ENCODE measurements at places on chromosomes 1 and 21.

DNA sequence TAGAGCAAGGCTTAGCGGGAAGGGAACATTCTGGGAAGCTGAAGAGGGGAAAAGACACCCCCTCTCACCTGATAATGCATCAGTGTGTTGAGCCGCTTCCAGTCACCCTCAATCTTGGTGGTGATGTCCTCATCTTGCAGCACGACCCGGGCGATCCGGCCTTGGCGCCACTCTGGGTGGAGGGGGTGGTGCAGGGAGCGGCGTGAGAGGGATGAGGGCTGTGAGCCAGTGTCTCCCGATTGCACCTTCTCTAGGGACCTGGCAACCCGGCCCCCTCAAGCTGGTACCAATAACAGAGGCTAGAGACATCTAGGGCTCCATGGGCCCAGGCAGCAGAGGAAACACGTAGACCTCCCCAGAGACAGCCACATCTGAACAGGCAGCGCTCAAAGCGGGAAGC is 127.4 kb upstream of the CD34 start:
- no peak for DNase-seq

DNA sequence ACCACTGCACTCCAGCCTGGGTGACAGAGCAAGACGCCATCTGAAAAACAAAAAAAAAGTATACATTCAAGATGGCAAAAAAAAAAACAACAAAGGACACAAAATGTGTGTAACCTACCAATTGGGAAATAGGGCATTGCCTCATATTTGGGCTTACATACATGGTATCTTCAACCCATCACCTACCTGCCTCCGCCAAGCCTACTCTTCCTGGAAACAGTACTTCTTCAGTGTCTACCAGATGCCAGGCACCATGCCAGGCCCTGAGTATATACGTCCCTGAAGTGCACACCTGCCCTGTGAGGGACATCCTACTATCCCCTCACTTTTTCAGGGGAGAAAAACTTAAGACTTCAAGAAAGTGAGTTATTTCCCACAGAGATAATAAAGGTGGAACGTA is 160.2 kb downstream of the TOMM20 start:
- no peak for DNase-seq

DNA sequence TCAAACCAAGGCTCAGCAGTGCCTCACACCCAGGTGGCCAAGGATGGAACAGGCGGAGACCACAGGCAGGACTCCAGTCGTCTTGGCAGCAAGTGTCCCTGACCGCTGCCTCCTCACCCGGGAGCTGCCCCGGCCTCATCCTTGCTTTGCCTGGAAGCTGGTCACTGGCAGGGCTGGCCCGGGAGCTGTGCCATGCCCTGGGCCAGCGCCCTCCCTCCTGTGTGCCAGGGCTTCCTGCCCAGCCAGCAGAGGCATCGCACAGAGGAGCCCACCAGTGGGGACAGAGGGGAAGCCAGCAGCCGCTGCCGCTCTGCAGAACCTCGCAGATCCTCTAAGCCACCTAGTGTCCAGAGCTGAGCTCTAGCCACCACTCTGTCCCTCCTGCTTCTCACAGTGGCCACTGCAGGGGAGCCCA is 7.8 kb downstream of the CASZ1 start:
- no peak for DNase-seq

GRCh38 chr1:31707711-31708110 is 3.9 kb upstream of the COL16A1 start:
- DNase-seq, result peak; percentile 89

DNA sequence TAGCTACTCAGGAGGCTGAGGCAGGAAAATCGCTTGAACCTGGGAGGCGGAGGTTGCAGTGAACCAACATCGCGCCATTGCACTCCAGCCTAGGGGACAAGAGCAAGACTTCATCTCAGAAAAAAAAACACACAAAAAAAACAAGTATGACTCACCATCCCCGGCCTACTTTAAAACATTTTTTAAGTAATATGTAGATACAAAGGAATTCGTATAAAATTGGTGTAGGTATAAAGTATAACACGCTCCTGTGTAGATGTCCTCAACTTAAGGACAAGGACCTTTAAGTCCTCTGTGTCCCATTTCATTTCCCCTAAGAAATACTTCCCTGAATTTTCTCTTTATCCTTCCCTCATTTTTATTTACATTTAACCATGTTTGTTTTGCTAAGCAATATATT is 73.4 kb upstream of the PKN2 start:
- DNase-seq, result peak; percentile 21

- DNase-seq, result no peak
These were observed 10.4 kb upstream of the IFNAR2 start for GRCh38 chr21:33219300-33219699.

DNA sequence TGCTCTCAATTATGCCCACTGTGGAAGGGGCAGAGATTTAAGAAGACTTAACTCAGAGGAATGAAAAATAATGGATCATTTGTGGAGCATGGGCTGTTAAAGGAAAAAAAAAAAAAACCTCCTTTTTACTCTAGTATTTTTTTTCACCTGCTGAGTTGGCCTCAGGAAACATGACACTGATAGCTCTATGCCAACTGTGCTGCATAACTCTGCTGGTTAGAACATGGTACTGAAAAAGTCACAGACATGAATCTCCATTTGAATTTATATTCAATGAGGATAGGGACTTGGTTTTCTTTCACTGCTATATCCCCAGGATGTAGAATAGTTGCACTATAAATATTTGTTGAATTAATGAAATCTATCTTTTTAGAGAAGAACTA is 86.1 kb upstream of the KIAA0040 start:
- no peak for DNase-seq

GRCh38 chr1:47571952-47572351 is 134.1 kb downstream of the FOXD2 start:
- DNase-seq, result no peak

DNA sequence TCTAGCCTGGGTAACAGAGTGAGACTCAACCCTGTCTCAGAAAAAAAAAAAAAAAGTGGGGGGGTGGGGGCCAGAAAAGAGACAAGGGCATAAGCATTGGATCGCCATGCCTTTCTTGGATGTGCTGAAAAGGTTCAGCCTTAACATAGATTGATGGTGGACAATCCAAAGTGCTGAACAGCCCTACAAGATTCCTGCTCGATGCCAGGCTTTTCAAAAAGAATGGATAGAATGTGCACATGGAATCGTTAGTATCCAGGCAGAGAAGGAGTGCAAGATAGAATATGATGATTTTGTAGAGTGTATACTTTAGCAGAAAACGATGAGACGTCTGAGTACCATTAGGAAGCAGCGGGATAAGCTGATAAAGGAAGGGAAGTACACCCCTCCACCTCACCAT is 10.9 kb upstream of the COA7 start:
- DNase-seq, result no peak

- no peak for DNase-seq
These were observed 17.2 kb upstream of the BEND5 start for GRCh38 chr1:48793863-48794262.

DNA sequence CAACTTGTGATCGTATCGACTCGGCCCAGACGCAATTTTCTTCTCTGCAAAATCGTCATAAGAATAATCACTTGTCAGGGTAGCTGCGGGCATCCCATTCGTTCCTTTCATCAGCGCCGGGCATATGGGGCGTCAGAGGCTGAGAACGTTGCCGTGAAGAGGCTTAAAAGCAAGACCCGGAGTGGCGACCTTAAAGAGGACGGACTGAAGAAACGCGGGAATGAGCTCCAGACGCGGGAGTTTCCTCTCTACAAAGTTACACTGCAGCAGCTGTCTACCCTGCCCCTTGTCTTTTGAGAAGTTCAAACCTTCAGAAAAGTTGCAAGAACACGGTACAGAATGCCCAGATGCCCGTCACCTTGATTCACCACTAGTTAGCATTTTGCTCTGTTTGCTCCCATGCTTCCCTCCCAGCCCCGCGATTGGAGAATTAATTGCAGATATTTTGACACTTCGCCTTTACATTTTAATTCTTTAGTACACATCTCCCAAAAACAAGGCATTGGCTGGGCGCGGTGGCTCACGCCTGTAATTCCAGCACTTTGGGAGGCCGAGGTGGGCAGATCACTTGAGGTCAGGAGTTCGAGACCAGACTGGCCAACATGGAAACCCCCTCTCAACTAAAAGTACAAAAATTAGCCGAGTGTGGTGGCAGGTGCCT is 967 bp downstream of the CENPS start:
- DNase-seq, result peak; percentile 49

DNA sequence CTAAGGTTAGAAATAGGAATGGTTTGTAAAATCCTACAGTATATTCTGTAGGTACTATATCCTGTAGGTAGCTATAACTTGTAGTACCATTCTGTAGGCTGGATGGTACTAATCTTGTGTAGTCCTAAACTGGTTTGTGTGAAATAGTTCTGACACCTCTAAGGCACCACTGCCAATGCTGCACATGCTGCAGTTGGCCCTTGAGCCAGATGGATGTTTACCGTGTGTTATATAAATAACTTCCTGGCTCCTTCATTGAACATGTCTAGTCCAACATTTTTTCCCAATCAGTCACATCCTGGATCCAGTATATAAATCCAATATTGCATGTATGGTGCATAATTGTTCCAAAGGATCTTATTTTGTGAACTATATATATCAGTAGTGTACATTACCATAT is 89.5 kb upstream of the GNG4 start:
- DNase-seq, result peak; percentile 72

- DNase-seq, result peak; percentile 82
These were observed 22.9 kb downstream of the TCP10L start for GRCh38 chr21:32562426-32562825.

GRCh38 chr1:78004719-78005447 is at the start of gene DNAJB4:
Gene DNAJB4, plus strand, starts transcription at chr1:78004939. Its CDS starts 172 bp downstream, at chr1:78005111.
- DNase-seq, result peak; percentile 99

- DNase-seq, result no peak
These were observed 37.8 kb upstream of the PRSS38 start for GRCh38 chr1:227777646-227778045.

DNA sequence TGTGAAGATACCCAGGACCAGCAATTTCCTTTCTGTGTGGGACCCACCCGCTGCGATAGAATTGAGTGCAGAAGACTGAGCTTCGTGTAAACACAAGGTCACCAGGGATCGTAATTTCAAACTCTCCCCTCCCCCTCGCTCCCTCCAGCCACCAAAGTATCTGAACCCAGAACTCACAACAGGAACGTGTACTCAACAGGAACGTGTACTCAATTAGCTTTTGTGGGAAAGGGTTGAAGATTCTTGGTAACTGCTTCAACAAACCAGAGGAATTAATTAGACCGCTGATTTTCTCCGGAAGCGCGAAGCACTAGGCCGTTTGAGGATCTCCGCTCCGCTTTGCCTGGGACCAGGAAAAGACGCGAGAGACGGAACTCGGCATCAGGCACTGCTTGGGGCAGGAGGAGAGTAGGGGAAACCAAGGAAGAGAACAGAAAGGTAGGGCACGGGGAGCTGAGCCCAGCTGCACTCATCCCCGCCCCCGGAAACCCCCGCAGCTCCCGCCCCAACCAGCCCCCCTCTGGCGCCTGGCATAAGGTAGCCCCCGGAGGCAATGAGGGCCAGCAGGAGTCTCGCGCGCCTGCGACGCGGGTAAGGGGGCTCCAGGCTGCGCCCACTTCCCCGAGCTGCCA is 453 bp downstream of the DRAM2 start:
- DNase-seq, result peak; percentile 65

DNA sequence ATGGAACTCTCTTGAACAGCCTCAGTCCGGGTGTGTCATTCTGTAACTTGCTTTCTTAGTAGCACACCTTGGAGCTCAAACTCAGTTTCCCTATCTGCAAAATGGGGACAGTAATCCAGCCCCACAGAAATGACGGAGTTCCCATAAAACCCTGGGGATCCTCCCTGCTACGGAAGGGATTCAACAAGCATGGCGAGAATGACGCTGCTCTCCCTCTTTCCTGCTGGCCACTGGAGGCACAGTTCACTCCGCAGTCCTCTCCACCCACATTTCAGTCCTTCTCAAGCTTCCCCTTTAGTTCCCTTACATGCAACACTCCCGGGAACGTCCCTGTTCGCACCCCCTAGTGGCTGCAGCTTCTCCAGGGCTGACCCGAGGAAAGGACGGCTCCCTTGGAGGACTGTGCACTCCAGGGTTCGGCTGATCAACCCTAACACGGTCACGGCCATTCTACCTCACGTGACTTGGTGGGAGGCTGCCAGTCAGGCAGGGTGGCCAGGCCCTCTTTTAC is 20.6 kb downstream of the RUNX3 start:
- DNase-seq, result peak; percentile 78

GRCh38 chr1:185059950-185060571 is 14.7 kb downstream of the RNF2 start:
- no peak for DNase-seq

DNA sequence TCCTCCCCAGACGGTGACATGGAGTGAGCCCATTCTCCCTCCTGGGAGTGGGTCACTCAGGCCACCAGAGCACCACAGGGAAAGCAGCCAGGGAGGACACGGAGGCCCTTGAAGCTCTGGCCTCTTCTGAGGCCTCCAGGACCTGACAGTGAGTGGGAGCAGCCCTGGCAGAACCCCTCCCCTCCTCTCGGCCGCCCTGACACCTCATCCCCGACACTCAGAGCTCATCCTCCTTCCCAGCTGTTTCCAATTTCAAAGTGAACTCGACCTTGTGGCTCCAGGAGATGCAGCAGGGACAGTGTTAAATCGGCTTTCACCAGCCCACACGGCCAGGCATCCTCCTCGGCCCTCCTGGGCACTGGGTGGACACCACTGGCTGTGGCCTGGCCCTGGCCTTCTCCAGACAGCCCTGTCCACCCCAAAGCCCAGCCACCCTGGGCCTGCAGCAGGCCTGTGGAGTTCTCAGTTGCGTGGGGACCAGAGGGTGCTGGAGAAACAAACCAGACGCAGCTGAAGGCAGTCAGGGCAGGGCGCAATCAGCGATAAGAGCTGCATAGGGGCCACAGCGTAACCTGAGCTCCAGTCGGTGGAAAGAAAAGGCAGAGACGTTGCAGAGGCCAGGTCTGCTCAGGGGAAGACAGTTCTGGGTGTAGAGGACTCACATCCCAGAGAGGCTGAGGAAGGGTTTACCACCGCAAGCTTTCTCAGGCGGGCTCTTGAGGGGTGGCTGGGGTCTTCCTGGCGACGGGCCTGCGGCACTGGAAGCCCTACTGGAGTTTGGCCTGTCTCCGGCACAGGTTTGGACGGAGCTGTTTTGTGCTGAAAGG is 27.1 kb downstream of the FTCD start:
- no peak for DNase-seq

DNA sequence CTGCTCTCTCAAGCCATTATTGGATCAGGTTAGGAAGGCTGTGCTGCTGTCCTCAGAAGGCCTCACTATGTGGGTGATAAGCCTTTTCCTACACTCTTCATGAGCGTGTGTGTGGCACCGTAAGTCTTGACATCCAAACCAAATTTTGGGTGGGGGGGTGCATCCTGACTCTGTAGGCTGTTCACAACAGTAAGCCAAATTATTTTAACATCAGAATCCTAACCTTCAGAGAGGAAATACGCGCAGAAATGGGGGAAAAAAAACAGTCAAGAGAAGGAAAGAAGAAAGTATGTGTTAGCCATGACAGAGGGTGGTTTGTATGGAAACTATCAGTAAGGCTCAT is 21.0 kb downstream of the STPG1 start:
- no peak for DNase-seq

GRCh38 chr1:216596281-216596862 is 126.9 kb downstream of the ESRRG start:
- DNase-seq, result no peak

DNA sequence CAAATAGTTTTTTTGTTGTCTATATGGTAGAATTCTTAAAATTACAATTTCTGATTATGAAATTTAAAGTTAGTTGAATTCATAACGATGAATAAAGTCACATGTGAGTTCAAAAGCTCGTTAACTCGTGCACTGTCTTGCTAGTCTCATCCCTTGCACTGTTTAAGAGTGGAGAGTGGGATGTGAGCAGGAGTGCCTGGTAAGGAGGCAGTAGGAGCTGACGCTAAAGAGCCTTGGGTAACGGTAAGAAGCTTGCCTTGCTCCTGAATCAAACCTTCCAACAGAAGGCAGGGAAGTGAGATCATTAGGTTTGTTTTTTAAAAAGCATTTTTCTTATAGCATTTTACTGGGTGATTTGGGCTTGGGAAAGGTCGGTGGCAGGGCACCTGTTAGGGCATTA is 2.3 kb upstream of the FASLG start:
- DNase-seq, result no peak

Data from iris pigment epithelial cell (primary cell).